Gastroesophageal sphincter (tissue), 4 donors: ENCODE measurements at places on chromosomes 5 and 9. TPM values are rescaled to one million over a fixed set of nuclear protein-coding genes. Genes with fewer than 3 reads are reported as not detected.

Gene EQTN
- total RNA-seq: not detected

DNA sequence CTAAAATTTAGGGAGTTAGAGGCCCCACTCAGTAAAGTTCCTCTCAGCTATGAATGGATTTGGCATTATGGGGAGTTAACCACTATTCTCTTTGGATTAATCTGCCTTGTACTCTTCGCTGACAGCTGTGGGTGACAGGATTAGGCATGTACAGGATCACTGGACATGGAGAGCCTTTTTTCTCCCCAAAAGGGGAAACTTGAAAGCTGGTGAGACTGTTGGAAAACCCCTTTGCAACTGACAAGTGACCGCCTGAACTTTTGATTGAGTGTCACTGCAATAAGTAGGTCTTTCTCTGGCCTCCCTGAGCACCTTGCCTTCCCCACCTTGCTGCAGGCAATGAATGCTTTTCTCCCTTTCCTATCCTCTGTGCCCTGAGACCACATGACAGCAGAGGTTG is 68.3 kb downstream of the ERP44 start:
- ATAC-seq: no peak

DNA sequence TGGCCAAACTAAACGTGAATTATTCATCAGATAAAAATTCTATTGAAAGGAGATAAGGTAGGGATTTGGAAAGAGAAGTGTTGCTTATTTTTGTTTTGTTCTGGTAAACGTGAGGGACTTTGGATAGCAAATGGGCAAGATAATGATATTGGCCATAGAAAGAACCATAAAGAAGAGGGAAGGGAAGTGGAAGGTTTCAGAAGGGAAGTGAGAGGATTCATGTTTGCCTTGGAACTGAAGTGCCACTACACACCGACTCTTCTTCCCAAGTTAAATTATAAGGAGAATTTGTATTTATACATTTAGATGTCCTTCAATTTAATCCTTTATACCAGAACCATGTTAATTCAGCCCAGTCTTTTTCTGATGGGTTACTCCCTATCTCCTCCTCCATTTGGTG is 42.1 kb upstream of the TAF11L2 start:
- no peak for ATAC-seq

DNA sequence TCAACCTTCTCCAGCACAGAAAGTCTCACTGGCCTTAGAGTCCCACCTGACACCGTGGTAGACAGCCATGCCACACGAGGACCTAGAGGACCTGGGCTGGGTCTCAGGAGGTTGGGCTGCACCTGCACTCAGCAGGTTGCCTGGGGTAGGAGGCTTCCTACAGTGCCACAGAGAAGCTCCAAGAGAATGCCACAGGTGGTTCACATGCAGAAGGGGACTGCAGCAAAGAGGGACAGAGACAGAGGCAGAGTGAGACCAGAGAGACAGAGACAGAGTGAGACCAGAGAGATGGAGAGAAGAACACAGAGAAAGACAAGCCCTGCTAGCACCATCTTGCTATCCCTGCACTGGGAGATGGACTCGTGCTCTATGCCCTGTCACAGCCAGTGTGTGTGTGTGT is 5.7 kb downstream of the CAMK2A start:
- no peak for ATAC-seq
